ENCODE measurements at places on chromosomes 12 and 14.

DNA sequence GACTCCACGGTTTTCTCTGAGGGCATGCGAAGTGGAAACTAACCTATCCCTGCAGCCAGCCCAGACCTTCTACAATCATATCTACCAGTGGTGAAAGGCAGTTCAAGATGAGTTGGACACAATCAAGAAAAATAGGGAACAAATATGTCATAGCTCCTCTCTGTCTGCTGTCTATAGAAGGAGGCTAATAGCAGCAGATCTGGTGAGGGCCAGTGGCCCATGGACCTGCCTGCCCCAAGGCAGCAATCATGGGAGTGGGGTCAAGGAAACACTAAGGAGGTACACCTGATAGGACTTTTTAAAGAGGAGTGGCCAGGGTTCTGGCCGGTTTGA, 149.5 kb downstream of the PRKCH start:
- DNase-seq: no peak

- no peak for DNase-seq
Observed at GRCh38 chr14:92942976-92943710, 20.2 kb downstream of the CHGA start.

- DNase-seq: no peak
Observed at GRCh38 chr12:12442548-12443071, 85.7 kb downstream of the BORCS5 start.

DNA sequence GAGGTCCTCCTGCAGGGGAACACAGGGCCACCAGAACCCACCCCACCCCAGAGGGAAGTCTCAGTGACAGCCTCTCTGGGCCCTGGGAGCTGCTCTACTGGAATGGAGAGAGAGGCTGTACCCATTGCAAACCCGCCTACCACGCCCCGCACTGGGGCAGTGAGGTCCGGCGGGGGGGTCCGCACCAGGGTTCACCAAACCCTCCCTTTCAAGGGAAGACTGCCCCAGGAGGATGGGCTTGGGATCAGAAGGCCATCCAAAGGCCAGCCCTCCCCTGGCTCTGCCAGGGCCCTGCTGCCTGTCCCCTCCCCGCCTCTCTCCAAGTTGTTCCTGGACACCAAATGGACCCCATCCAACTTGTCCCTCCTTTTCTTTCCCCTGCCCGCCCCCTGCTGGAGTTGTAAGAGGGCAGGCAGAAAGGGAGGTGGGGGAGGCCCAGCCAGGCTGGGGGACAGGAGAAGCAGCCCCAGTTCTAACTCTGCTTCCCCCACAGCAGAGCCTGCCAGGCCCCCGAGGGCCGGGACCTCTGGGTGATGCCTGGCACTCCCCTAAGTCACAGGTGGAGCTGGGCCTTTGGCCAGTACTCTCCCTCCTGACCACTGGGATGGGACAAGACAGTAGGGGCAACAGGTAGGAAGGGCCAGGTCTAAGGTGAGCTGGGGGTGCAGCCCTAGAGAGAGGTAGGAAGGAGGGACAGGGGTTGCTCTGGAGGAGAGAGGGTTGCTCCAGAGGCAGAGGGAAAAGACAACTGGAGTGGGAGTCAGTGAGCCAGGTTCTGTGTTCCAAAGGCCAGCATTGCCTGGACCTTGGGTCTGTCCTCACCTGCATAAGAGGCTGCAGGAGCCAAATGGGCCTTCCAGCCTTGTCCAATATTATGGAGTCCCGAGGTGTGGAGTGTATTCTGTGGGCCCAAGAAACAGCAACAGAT, 3.2 kb upstream of the DIO3 start:
- no peak for DNase-seq

GRCh38 chr14:49594347-49595091, 4.2 kb upstream of the LRR1 start:
- no peak for DNase-seq

GRCh38 chr14:59428581-59429012, 36.6 kb downstream of the GPR135 start:
- DNase-seq: peak; percentile 76

DNA sequence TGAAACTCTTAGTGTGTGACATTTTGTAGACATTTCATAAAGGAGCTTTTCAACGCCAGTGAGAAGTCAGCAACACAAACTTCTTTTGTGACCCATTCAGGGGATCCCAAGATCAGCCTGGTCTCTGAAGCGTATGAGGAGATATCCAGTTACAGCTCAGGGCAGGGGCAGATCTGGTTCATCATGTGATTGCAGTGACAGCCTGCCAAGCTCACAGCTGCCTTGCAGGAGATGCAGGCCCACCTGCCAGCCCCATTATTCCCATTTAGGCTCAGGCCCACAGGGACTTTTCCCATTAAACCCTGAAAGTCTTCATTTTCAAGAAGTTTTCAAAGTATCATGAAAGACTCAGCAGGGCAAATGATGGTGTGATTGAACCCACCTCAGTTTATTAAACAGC, 38.3 kb downstream of the SRGAP1 start:
- DNase-seq: no peak

- DNase-seq: no peak
Observed at GRCh38 chr14:43621282-43621681, 885.8 kb downstream of the FSCB start.

DNA sequence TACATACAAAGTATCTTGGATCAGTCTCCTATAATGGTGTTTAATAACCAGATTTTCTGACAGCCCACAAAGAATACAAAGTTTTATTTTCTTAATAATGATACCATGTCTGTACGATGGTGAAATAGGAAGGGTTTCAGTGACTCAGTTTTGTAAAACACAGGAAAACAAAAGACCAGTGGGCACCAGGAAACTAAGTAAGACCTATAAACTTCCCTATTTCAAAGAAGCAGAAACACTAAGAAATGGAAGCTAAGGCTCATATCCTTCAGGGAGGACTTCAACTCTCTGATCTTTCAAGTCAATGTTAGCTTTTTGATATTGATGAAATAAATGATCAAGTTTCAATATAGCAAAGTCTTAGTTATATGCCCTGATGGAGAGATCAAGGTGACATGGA, 196.0 kb downstream of the DUSP6 start:
- peak; percentile 93 for DNase-seq

- DNase-seq: no peak
Observed at GRCh38 chr12:108211157-108211556, 82.1 kb downstream of the WSCD2 start.

- DNase-seq: no peak
Observed at GRCh38 chr14:63862163-63862562, 9.4 kb downstream of the SYNE2 start.

- DNase-seq: no peak
Observed at GRCh38 chr14:25826105-25826504, 771.7 kb downstream of the NOVA1 start.

- DNase-seq: no peak
Observed at GRCh38 chr12:88924162-88924561, 343.9 kb upstream of the KITLG start.

GRCh38 chr12:102797528-102797927, 119.5 kb downstream of the PAH start:
- no peak for DNase-seq

DNA sequence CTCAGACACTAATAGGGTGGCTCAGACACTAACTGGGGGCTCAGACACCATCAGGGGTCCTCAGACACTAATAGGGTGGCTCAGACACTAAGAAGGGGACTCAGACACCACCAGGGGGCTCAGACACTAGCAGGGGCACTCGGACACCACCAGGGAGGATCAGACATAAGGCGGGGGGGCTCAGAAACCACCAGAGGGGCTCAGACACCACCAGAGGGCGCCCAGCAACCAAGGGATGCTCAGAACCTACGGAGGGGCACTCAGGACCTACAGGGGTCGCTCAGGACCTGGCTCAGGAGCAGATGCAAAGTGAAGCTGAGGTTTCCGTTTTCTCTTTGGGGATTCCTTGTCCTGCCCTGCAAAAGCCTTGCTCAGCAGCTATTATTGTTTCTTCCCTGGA, 448.5 kb downstream of the TMEM121 start:
- peak; percentile 28 for DNase-seq

- DNase-seq: no peak
Observed at GRCh38 chr14:92463141-92463540, 50.4 kb upstream of the RIN3 start.
